ENCODE measurements at places on chromosomes 6 and 20.
A peak's percentile ranks its signal among the peaks of the same experiment; 100 is the strongest.

DNA sequence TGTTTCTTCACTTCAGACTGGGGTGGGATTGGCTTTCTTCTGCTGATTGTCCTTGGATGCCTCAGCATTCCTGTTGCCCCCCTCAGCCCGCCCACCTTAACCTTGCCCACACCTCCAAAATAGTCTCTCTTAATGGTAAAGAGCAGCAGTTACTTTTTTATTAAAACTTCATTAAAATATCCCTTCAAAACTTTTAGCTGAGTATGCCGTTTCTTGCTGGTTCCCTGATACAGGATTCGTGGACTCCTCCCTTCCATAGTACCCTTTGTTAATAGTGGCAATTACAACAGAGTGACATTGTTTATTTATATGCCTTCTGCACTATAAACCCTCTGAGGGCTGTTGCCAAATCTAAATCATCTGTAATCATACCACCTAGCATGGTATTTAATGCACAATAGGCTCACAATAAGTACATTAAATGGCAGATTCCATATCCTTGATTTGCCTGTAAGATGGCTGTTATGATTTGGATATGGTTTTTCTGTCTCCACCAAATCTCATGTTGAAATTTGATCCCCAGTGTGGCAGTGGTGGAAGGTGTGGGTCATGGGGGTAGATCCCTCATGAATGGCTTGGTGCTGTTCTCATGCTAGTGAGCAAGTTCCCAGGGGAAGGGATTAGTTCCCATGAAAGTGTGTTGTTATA lies 3.5 kb upstream of the MOCS1 start:
- DNase-seq, result no peak

DNA sequence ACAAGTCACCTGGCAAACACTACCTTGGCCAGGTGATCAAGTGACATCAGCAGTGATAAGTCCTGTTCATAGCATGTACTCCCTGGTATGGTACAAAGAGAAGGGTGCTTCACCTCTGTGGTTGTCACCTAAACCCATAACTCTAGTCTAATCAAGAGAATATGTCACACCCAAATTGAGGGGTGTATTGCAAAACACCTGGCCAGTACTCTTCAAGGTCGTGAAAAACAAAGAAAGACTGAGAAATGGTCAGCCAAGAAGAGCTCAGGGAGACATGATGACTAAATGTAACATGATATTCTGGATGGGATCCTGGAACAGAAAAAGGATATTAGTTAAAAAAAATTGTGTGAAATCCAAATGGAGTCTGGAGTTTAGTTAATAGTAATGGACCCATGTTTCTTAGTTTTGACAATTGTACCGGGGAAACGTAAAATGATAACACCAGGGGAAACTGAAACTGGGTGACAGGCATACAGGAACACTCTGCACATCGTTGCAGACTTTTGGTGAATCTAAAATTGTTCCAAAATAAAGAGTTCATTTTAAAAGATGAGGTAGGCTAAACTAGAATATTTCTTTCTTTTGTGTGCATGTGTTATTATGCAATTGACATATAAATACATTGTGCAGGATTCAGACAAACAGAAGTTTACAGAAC lies 262.0 kb downstream of the CDC5L start:
- no peak for DNase-seq

DNA sequence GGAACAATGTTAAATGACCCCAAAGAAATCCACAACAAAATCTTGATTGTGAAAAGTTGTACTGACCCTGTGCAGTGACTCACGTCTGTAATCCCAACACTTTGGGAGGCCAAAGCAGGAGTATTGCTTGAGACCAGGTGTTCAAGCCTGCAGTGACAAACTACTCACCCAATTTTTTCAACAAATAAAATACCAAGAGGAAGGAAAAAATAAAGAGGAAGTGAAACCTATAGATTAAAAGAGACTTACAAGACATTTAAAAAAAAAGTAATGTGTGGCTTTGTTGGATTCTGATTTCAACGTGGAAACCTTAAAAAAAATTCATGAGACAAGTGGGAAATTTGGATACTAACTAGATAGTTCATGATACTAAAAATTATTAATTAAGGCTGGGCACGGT lies 31.9 kb downstream of the GINS1 start:
- DNase-seq, result no peak

GRCh38 chr20:33985280-33985679 lies 8.4 kb upstream of the RALY start:
- no peak for DNase-seq

DNA sequence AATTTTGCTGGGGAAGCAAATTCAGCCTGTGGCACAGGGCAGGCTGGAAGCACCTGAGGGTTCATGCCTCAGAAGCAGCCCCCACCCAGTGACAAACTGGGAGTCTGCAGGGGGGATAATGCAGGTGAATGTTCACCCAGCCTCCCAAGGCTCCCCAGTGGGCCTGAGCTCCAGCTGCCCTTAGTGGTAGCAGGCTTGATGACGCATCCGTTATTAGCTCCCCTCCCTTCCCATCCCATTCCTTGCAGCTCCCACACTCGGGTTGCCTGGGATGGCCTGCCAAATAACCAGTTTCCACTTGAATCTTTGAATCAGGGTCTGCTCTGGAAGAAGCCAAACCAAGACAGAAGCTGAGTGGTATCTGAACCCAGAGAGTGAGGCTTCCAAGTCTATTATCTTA lies 15.8 kb downstream of the KCNK15 start:
- DNase-seq, result no peak

- no peak for DNase-seq
Measured at GRCh38 chr20:1507276-1507675, 16.1 kb upstream of the SIRPB2 start.

DNA sequence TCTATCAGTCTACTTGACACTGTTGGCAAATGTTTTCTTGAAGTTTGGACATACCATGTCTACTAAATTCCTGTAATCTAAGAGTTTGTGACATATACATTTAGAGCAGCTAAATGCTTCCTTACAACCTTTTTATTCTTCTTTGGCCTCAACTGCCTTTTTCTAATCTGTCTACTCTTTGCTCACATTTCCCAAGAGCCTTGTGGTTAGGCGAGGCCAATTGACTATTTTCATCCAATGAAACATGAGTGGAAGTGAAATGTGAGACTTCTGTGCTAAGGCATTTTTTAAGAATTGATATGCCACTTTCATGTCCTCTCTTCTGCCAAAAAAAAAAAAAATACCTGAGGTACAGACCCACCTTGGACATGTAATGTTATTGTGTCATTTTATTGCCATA lies 158.2 kb upstream of the MCHR2 start:
- no peak for DNase-seq

DNA sequence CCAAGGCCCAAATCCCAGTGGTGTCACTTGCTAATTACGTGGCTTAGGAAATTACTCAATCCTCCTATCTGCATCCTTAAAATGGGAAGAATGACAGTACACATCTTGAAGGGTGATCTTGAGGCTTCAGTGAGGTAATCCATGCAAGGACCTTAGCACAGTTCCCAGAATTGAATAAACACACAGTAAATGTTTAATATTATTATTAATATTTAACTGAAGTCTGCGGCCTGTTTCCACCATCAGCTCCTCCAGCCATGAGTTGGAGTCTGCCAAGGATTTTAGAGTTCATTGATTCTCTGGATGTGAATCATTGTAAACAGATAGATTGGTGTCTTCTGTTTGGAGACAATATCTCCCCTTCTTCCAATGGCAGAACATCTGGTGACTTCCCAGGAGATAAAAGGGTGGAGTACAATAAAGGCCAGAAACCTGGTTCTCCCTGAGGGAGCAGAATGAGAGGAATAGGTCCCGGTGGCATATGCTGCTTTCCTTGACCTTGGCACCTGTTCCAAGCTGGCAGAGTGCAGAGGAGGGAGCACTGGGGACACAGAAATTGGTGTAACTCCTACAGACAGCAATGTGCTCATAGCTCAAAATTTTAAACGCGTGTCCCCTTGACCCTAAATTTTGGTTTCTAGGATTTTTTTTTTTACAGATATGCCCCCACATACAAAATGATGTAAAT lies 25.4 kb downstream of the UNC5CL start:
- DNase-seq, result no peak

- no peak for DNase-seq
Measured at GRCh38 chr20:17995967-17996819, 27.4 kb downstream of the MGME1 start.

DNA sequence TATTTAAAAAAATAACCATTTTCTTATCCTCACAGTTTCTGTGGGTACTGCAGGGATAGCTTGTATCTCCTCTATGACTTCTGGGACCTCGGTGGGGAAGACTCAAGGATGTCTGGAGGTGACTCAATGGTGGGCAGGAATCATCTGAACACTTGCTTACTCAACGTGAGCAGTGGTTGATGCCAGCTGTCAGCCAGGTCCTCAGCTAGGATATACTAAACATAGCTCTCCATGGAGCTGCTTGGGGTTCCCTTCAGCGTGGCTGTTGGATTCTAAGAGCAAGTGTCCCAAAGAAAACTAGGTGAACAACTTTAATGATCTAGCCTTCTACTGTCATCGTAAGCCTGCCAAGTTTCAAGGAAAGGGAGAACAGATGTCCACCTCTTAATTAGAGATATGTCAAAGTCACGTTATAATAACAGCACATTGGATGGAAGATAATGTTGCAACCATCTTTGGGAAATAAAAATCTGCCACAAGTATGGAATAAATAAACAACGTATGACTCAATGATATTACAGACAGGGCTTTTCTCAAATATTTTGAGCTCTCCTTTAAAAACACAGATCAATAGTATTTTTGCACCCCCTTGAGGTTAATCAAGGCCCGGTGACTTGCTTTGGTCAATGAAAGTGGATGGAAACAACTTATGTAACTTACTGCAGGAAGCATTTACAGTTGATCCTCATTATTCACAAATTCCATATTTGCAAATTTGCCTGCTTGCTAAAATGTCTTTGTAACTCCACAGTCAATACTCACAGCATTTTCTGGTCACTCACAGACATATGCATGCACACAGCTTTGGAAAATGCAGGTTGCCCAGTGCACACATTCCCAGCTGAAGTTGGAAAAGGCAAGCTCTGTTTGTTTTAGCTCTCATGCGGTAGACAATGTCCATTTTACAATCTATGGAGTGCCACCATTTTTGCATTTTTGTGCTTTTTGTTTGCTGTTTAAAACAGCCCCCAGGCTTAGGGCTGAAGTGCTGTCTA lies 6.6 kb upstream of the HEBP2 start:
- no peak for DNase-seq

DNA sequence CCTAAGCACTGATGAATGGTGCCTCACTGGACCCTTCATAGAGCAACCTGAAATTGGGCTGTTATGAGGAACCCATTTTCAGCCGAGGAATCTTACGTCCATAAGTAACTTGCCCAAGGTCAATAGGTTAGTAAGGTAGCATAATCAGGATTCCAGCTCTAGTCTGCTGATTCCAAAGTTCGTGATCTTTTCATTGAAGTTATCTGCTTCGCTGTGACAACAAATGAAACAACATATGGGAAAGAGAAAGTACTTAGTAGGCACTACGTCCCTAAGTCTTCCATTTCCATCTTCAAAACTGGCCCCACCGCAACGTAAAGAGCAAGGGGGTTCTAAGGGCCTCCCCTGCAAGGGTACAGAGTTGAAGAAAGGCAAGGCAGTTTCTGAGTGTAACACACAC lies 49.5 kb downstream of the MYLIP start:
- no peak for DNase-seq

DNA sequence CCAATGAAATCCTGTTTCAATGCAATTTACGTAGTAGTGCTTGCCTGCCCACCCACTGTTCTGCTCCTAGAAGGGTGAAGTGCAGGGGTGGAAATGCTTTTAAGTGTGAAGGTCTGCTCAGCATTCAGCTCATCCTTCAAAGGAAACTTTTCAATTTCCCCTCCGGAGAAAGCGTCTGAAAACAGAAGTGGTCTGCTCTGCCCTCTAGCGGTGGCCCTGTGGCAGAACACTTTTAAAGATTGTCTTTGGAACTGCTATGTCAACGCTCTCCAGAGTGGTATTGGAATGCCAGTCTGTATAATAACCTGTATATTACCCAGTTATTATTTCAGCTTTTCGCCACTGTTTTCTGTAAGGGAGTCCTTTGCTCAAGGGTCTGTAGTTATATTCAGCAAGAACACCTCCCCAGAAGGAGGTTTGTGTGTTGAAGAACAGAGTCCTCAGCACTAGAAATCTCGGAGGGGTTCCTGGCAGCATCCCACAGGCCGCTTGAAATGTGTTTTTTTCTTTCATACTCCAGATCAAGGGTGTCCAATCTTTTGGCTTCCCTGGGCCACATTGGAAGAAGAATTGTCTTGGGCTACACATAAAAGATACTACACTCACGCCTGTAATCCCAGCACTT lies 63.1 kb upstream of the KLHL31 start:
- no peak for DNase-seq

DNA sequence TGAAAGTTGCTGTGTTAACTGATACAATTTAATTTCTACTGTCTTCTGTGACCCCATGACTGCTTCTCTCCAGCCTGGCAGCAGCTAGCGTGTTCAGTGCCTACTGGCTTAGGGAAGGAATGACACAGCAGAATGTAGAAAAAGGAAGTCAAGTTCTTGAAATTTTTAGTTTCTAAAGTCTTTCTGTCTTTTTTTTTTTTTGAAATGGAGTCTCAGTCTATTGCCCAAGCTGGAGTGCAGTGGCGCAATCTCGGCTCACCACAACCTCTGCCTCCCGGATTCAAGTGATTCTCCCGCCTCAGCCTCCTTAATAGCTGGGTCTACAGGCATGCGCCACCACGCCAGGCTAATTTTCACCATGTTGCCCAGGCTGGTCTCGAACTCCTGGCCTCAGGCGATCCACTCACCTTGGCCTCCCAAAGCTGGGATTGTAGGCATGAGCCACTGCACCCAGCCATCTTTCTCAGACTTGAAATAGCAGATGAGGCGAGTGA lies 39.3 kb downstream of the PCNA start:
- peak; percentile 80 for DNase-seq
